Subcutaneous preadipocyte (primary cell): ENCODE measurements at places on chromosomes 12 and 14. TPM values are rescaled to one million over a fixed set of nuclear protein-coding genes. Genes with fewer than 3 reads are reported as not detected.

PLBD2 gene
- 33.8 and 37.5 TPM in 2 replicates for total RNA-seq

HOXC12 gene
- not detected in 2 replicates for total RNA-seq

TTC6 gene
- under 0.01 TPM in 1 of 2 replicates, not detected in the other for total RNA-seq

SLC6A12 gene
- not detected in 2 replicates for total RNA-seq

CIDEB gene
- total RNA-seq: 1.2 and 2.2 TPM in 2 replicates

DDX47 gene
- 55.1 and 60.6 TPM in 2 replicates for total RNA-seq

LRFN5 gene
- total RNA-seq: 1.4 and 6.6 TPM in 2 replicates

TSPAN19 gene
- under 0.01 and 0.39 TPM in 2 replicates for total RNA-seq

SYNDIG1L gene
- not detected in 2 replicates for total RNA-seq

KLRC4 gene
- total RNA-seq: not detected in 2 replicates

IFT81 gene
- total RNA-seq: 11.5 and 14.3 TPM in 2 replicates

TBX3 gene
- total RNA-seq: 79.4 and 113 TPM in 2 replicates

B4GALNT3 gene
- not detected in 2 replicates for total RNA-seq

MUCL1 gene
- not detected in 2 replicates for total RNA-seq

PARPBP gene
- 14.3 and 20.5 TPM in 2 replicates for total RNA-seq

PRR4 gene
- 2.2 and 3.9 TPM in 2 replicates for total RNA-seq

SLC4A8 gene
- 1.5 and 2.0 TPM in 2 replicates for total RNA-seq

SAMD15 gene
- total RNA-seq: 2.2 and 5.1 TPM in 2 replicates

EMP1 gene
- 198 and 210 TPM in 2 replicates for total RNA-seq
